ENCODE measurements at places on chromosomes 13 and 19. TPM values are rescaled to one million over a fixed set of nuclear protein-coding genes. Genes with fewer than 3 reads are reported as not detected.
A peak's percentile ranks its signal among the peaks of the same experiment; 100 is the strongest.

DNA sequence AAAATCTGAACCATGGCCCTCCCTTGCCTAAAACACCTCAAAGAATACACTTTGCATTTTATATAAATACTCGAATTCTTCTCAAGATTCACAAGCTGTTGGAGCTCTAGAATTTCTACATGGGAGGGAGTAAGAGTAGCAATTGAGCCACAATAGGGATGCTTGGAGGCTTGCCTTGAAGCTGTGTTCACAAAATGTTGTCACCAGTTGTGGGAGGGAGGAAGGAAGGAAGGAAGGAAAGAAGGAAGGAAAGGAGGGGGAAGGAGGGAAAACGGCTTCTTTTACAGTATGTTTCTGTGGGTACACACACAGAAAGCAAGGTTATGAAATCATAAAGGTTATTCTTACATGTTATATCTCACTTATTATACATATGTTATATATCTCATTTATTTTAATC, 128.6 kb upstream of the PEG3 start:
- no peak for DNase-seq

GRCh38 chr13:80151016-80151415, 189.9 kb downstream of the SPRY2 start:
- DNase-seq, result no peak

DNA sequence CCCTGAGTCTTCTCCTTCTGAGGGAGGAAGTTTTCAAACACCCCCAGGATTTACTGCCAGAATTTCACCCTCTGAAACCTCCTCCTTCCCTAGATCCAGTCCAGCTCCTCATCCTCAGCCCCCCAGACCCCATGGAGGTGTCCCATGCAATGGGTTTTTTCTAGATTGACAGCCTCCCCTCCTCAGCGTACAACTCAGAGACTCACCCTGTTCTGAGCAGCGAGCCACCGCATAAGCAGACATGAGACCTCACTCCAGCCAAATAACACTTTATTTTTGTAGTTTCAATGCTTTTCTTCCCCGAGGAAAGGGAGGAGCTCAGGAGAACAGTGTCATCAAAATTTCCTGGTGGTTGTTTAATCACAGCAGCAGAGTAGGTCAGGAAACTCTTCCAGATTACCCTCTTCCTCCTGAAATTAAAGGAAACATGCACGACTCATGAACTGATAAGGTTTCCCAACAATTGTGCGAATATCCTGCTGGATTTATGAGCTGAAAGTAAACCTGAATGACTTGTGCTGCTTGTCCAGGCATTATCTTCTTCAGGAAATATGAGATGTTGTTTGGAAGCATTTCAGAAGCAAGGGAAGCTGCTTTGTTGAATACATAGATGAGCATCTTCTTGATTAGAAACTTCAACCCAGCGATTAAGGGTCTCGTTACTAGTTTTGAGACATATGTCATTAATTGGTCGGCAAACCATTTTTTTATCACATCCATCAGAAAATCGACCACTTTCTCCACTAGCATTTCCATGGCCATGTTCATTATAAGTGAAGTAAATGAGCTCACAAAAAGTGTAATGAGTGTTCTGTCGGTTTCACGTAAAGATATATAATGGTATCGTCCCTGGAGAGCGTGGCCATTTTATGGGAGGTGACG, 36.2 kb downstream of the ERICH4 start:
- no peak for DNase-seq

MAU2 gene
- 35.5 TPM for total RNA-seq

- no peak for DNase-seq
These were observed 224.7 kb downstream of the LHFPL6 start for GRCh38 chr13:39378306-39378705.

GRCh38 chr19:55426042-55426441, 17.1 kb downstream of the SHISA7 start:
- no peak for DNase-seq

CEACAM7 gene
- not detected for total RNA-seq

DNA sequence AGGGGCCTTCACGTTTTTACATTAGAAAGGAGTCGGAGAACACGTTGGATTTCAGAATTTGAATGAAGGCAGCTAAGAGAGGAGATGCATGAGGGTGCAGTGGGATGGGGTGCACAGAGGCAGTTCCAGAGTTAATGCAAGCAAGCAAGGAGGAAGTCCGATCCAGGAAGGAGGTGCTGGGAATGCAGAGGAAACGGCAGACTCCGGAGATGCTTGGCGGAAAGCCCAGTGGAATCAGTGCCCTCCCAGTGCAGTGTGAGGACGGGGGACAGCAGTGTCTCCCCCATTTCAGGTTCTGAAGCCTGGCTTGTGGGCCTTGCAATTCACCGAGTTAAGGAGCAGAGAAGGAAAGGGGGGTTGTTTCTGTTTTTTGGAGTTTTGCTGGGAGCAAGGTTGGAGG, 100.4 kb downstream of the COL4A2 start:
- peak; percentile 46 for DNase-seq

GRCh38 chr13:102972191-102972590, 94.0 kb downstream of the SLC10A2 start:
- no peak for DNase-seq

DNA sequence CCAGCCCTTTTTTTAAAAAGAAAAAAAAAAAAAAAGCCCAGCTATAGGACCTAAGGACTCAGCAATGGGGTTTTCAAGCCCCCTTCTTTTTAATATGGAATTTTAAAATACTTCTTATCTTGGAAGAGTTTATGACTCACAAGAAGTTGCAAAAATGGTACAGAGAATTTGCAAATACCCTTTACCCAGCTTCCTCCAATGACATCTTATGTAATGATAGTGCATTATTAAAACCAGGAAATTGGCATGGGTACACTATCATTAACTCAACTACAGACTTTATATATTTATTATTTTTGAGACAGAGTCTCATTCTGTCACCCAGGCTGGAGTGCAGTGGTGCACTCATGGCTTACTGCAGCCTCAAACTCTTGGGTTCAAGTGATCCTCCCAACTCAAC, 16.1 kb downstream of the TMEM38A start:
- no peak for DNase-seq

GNG8 gene
- total RNA-seq, result 5.2 TPM

- DNase-seq, result no peak
These were observed 141.1 kb downstream of the GPC5 start for GRCh38 chr13:91539286-91540157.

DNA sequence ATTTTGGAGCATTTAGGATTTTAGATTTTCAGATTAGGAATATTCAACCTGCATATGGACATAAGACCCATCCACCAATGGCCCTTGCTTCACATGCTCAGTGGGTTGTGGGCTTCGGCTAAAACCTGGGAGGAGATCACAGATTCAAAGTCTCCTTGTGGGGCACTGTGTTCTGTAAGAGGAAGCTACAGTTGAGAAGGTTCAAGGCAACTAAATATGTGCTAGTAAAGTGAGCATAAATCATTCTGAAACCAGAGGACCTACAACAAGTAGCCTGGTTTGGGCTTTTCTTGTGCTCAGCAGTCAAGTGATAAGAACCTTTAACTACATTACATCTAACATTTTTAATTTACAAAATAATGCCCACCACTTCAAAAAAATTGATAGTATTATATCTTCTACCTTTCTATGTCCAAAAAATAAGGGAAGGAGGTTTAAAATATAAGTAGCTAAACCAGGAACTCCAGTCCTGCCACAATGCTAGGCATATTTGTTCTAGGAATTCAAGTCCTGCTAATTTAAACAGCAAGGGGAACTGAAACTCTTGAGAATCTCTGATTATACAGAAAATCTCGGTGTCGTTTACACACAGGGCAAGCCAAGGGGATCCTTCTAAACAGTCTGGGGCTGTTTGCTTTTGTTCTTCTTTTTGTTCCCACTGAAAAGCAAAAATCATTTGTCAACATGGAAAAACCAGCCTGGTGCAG, 36.6 kb downstream of the FOXO1 start:
- DNase-seq, result no peak

DLL3 gene
- total RNA-seq, result not detected

DNA sequence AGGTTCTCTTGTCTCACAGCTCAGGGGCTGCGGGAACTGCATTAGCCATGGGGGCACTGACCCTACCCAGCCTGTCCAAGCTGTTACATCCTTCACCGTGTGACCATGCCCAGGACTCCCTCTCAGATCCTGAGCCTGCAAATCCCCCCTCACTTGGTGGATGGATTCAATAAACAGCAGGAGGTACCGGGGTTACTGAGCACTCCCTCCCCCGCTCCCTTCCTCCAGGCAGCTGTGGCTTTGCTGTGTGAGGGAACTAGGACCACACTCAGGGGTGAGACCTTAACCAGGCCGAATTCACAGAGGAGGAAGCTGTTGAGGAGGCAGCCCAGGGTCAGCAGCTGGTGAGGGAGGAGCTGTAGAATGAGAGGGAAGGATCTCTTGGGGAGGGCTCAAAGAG, 27.0 kb upstream of the CEACAM1 start:
- DNase-seq, result no peak

PLPPR2 gene
- 23.5 TPM for total RNA-seq

SIGLECL1 gene
- total RNA-seq, result not detected

GPR12 gene
- 0.18 TPM for total RNA-seq

GRCh38 chr19:14381689-14382474, 638 bp downstream of the ADGRE5 start:
- DNase-seq, result peak; percentile 65

TRPM4 gene
- 30.6 TPM for total RNA-seq

CLDND2 gene
- total RNA-seq, result 1.3 TPM

RFX2 gene
- 11.5 TPM for total RNA-seq

- DNase-seq, result no peak
These were observed at the start of gene ERFL for GRCh38 chr19:41928221-41928683. Gene ERFL, minus strand, starts transcription at chr19:41928449. Its CDS starts 15,530 bp downstream, at chr19:41912919.

DNA sequence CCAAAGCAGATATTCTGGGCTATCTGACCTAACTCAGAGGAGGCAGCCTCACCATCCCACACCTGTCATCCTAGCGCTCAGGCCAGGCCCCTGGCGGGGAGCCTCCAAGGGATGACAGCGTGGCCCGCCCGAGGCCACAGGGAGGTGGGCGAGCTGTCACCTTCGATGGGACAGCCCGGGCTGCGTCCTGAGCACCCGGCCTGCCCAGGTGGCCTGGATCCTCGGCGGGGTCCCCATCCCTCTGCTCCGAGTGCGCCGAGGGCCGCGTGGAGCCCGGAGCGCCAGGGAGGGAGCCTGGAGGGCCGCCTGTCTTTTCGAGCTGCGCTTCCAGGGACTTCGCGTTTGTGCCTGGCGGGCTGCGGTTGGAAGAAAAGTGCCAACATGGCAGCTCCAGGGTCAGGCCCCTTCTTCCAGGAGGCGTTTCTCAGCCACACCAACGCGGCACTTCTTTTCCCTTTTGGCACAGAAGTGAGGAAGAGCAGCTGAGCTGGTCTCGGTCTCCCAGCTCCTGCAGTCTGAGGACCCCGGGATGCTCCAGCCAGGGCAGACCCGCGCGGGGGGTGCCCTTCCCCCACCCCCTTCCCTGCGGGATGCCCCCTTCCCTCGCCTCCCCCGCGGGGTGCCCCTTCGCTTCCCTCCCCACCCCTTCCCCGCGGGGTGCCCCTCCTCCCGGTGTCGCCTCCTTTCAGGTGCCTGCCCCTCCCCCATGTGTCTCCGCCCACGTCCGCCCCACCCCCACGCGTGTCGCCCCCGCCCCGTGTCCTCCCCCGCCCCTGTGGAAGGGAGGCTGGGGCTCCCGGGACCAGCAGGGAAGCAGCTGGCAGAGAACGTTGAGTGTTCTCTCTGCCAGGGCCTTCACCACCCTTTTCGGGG, 42.3 kb downstream of the GJA3 start:
- peak; percentile 68 for DNase-seq

- no peak for DNase-seq
These were observed 24.2 kb downstream of the ZNF829 start for GRCh38 chr19:36891768-36892357.

- DNase-seq, result peak; percentile 92
These were observed 2.6 kb upstream of the JUNB start for GRCh38 chr19:12788682-12789097.

DNA sequence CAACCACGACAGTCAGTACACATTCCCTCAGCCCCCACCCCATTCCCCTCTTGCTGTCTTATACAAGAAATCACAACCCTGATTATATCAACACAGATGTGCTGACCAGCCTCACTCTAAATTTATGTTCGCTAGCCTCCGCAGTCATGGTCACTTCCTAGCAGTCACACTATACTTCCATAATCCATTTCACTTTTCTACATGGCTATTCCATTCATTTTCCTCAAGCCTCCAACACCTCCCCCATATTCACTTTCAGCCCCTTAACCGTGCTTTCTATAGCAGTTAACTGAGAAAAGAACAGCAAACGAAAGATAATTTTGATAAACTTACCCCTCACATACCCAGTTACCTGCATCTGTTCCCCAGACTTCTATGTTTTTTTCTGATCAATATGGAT, 8.4 kb downstream of the LSM14A start:
- no peak for DNase-seq

GRCh38 chr13:19927117-19927748, 31.3 kb upstream of the ZMYM2 start:
- no peak for DNase-seq

DNA sequence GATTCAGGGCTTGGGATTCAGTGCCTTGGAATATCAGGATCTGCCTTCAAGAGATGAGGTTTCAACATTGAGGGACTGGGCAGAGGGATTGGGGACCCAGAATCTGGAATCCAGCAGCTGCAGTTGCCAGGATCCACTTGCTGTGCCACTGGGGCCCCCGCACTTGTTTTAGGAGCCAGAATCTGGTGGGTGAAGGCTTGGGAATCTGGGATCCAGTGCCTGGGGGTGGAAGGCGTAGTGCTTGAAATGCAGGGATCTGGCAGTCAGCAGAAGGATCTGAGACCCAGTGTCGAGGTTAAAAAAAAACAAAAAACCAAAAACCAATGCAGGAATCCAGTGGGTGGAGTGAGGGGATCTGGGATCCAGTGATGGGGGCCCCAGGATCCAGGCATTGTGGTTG, 7.3 kb upstream of the SLC25A41 start:
- DNase-seq, result no peak

- DNase-seq, result no peak
These were observed 278.7 kb downstream of the PCDH9 start for GRCh38 chr13:66951426-66951825.

GRCh38 chr19:43700395-43701000, 15.4 kb upstream of the IRGC start:
- DNase-seq, result peak; percentile 62

GRCh38 chr19:14089662-14090508, 666 bp downstream of the SAMD1 start:
- peak; percentile 69 for DNase-seq

C1QTNF9B gene
- 1.3 TPM for total RNA-seq

ZNF527 gene
- 6.1 TPM for total RNA-seq

- DNase-seq, result no peak
These were observed 211.3 kb downstream of the RBM26 start for GRCh38 chr13:79194727-79195126.

ATP4A gene
- not detected for total RNA-seq

Data from left cardiac atrium (tissue), 4 donors.